ENCODE measurements at places on chromosomes 5 and 9.
A peak's percentile ranks its signal among the peaks of the same experiment; 100 is the strongest.

GRCh38 chr9:133670466-133670865 is 34.3 kb downstream of the DBH start:
- DNase-seq = no peak

- no peak for DNase-seq
Measured at GRCh38 chr5:150057996-150058395, 28.4 kb downstream of the CSF1R start.

GRCh38 chr9:95762322-95762721 is 113.2 kb upstream of the ERCC6L2 start:
- no peak for DNase-seq

GRCh38 chr9:74573640-74574191 is 76.6 kb downstream of the RORB start:
- no peak for DNase-seq

DNA sequence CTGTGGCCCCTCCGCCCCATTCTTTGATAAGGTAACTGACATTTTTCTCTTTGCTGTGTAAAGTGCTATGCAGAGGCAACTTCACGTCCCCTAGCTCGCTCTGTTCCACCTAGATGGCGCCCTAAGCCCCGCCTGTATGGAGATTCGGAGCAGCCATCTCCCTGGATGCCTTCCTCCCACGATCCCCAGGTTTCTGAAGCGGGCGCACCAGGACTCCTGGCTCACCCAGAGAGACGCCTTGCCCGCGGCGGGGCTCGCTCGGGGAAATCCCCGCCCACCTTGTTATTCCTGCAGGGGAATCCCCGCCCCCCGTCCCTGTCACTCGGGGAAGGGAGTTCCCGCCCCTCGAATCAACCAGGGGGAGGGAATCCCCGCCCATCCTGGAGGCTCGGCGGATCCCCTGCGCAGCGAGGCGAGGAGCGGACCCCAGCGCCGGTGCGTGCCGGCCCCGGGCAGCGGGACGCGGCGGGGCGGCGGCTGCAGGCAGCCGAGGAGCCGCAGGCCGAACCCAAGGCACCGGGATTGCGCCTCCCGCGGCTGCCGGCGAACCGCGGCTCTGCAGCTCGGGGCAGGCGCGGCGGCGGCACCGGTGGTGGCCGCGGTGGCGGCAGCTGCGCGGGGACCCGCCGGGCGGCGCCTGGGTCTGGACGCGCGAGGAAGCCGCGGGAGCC is at the start of gene PDZD2:
Gene PDZD2 (plus strand): TSS at position 384 of the 671 bp plus-strand sequence.
- peak; percentile 59 for DNase-seq

GRCh38 chr9:14165376-14166035 is 148.4 kb downstream of the NFIB start:
- DNase-seq = no peak

DNA sequence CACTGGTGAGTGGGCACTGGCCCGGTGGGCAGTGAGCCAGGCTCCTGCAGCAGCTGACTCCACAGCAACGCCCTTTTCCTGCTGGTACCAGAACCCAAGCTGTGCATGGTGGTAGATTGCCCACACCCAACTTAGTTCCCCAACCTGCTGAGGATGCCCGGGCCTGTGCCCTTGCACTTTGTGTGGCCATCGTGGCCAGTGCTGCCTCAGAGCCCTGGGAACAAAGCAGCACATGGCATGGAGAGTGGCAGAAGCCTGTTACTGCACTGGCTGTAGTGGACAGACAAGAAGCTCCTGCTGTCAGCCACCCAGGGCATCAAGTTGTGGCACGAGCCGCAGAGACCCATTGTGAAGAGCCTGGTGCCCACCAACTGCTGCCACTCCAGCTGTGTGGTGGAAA is 612.9 kb downstream of the DNAH5 start:
- DNase-seq = no peak

GRCh38 chr5:29924107-29924506 is 1269.4 kb upstream of the CDH6 start:
- no peak for DNase-seq

Measured in stimulated activated CD8-positive, alpha-beta memory T cell treated with anti-CD3 and anti-CD28 coated beads, Interleukin-7, amount 100 ng/mL, for 24 hours (primary cell).